NB4 (cell line): ENCODE measurements at places on chromosomes 1 and 21.

- DNase-seq: no peak
Observed at GRCh38 chr1:210633636-210634035, 304.9 kb downstream of the HHAT start.

DNA sequence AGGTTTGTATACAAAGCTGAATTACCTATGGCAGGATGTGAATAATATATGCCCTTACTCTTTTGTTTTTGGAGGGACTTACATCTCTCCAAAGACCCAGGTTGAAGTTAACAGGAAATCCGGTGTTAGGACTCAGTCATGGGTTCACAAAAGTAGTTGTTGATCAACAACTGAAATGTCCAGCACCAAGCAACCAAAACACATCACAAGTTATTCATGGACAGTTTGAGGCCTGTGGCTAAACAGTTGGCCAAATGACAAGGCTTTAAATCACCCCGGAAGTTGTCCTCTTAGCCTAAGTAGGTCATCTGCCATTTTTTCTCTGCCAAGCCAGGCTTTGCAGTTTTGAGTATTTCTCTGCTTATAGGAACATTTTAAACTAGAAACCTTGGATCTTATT, 89.9 kb downstream of the CD247 start:
- DNase-seq: no peak

DNA sequence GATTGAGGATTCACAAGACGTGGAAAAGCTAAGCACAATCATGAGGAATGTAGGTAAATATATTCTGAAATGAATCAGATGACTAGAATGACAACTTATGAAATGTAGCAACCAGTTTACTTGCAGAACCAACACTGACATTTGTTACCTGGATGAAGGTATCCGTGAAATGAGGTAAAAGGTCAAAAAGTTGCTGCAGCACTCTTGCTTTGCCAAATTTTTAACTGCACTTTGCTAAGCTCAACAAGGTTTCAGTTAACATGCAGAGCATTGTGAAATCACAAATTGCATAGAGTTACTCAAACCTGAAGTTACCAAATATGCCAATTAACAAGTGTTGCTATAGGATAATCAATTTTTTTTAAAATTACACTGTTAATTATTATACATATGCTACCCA, 1280.1 kb downstream of the KCNT2 start:
- DNase-seq: peak; percentile 21

GRCh38 chr1:223652436-223652941, 13.0 kb downstream of the CAPN8 start:
- DNase-seq: no peak

DNA sequence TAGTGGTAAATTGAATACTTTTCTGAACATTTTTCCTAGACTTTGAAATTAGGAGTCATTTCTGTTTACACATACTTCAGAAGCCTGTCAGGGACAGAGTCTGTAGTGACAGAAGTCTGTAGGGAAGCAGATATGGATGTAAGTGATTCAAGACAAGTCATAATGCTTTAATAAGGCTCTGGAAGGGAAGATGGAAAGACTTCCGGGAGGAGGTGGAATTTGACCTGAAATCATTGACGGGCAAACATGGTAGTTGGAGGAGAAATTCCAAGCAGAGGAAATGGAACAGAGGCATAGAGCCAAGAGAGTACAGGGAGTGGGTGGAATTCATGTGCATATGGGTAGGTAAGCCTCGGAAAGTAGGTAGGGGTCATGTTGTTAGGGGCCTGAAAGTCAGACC, 22.5 kb downstream of the CAMTA1 start:
- DNase-seq: no peak

DNA sequence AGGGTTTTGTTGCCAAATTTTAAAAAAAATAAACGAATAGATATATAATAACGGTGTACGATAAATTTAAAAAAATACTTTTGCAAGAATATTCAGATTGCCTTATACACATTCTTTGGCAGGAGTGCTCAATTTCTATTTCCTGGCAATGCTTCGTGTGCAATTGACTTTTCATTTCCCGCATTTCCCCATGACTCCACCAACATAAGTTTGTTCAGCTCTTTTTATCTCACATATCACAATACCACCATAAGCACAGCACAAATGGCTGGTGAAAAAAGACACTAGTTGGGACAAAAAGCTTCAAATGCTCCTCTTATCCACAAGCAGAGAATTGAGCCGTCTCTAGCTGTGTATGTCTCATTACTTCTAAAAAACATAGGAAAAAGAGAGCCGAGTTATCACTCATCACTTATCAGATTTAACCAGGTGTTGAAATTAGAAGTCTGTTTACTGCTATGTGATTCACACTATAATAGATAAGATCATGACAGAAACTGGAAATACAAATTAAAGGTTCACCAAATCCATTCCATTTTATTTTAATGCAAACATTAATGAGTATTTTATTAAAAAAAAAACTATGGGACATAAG, 28.9 kb upstream of the RGS1 start:
- no peak for DNase-seq

DNA sequence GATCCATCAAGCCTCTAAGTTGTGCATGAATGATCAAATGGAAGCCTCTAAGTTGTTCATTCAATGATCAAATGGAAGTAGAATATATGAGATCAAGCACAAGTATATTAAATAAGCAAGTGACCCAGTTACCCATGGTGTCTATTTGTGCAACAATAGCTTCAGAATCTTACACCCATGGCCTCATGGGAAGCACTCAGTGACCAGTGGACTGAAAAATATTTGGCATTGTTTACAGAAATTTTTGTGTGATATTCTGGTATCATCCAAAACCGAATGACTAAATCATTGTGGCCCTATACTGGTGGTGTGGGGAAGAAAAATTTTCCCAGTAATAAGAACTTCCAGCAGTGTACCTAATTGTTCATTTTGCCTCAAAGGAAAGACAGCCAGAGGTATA, 46.6 kb downstream of the DUSP10 start:
- DNase-seq: no peak

- peak; percentile 49 for DNase-seq
Observed at GRCh38 chr1:176843352-176844297, 320.9 kb downstream of the ASTN1 start.

DNA sequence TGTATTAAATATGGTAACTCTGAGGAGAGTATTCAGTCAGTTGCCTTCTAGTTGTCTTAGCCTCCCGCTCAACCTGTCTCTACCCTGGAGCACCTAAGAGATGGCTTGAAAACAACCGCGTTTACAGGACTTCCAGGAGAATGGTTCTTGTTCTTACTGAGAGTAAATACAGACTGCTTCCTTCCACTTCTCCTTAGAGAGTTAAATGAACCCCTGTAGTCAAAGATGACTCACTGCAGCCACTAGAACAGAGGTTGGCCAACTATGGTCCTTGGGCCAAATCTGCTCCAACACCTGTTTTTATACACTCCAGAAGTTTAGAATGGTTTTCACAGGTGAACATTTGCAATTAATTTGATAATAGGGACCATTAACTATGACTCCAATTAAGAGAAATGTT, 60.1 kb upstream of the ASB17 start:
- peak; percentile 2 for DNase-seq

GRCh38 chr1:4468804-4469514, 185.4 kb upstream of the AJAP1 start:
- no peak for DNase-seq

DNA sequence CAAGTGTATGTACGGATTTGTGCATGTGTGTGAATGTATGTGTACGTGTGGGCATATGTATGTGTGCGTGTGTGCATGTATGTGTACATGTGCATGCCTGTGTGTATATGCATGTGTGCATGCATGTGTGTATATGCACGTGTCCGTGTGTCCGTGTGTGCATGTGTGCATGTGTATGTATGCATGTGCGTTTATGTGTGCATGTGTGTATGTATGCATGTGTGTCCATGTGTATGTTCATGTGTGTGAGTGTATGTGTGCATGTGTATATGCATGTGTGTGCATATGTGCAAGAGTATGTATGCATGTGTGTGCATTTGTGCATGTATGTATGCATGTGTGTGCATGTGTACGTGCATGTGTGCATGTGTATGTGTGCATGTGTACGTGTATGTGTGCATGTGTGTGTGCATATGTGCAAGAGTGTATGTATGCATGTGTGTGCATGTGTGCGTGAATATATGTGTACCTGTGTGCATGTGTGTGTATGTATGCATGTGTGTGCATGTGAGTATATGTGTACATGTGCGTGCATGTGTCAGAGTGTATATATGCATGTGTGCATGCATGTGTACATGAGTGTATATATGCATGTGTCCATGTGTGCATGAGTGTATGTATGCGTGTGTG, 15.6 kb downstream of the EPHA8 start:
- DNase-seq: no peak

DNA sequence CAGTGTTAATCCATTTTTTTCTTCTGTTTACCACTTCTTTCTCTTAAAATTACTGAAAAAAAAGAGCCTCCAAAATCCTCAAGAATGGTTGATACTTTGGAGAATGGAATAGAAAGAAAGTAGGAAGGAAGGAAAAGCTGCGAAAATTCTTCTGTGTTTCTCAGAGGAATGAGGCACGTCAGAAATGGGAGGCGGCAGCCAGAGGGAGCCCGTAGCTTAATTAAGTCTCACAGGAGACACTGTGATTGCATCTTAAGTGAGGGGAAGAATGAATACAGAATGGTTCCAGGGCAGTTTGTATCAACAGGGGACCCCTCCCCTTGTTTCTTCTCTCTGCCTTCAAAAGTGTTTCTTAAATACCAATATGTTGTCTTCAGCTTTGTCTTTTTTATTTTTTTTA, 1099.5 kb downstream of the PLA2G4A start:
- DNase-seq: no peak

DNA sequence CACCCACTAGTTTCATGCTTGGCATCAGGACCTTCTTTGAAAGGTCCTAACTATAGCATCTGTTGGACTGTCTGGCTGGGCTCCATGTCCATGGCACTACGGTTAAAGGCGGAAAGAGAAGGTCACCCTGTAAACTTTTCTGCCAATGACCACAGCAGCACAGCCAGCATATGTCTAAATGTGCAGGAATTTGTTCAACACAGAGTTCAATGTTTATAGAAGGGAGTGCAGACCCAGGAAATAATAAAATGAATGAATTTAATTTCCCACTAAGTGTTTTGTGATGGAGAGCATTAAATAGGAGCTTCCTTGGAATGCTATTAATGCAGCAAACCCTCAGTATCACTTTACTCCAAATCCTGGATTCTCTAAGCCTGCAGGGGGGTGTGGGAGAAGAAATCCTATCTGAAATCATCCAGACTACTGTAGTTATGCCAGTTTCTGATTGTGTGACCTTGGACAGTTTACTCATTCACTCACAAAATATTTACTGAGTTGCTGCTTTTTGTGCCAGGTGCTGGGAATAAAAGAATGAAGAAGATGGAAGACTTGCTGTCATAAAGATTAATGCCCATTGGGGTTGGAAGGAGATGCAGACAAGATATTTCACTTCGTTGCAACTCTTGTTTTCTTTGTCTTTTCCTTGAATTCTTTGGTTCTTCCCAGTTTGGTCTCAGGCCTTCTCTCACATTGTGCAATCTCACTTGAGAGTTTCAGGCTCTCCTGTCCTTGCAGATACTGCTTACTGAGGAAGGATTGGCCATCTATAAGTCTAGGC, 195.0 kb downstream of the ROR1 start:
- no peak for DNase-seq

DNA sequence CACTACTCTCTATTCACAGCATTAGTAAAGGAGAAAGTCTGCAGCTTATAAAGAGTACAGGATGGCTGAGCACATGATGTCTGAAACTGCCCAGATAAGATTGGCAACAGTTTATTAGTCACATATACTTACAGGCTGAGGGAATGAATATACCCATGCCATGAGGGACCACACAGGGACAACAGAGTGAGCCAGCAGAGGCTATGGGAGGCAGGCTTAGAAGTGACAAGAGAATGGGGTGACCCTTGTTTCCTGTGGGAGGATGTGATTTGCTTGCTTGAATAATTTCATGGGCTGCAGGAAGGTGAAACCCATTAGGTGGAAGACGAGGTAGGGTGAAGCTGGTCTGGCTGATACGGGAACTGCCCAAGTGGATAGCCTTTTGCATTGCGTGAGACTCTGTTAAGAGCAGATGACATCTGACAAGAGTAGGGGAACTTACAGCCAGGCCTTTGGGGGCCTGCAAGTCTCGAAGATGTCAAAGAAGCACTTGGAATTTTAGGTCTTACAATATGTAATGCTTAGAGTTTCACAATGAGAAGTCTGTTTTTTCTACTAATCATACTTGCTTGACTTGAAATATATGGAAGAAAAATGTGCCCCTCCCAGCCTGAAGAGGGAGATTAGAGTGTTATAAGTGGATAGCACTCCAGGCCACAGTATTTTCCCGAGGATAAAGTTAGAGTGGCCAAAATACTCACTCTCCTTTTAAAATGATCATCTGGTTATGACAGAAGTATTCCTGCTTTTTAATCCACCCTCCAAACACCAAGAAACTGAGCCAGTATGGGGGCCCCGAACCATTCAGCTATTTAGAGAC, 34.6 kb upstream of the TNFSF4 start:
- DNase-seq: no peak
